Activated effector memory CD4-positive, alpha-beta T cell treated with anti-CD3 and anti-CD28 coated beads, Interleukin-2, amount 50 U/mL, for 16 hours (primary cell): ENCODE measurements at places on chromosomes 12 and 14.

DNA sequence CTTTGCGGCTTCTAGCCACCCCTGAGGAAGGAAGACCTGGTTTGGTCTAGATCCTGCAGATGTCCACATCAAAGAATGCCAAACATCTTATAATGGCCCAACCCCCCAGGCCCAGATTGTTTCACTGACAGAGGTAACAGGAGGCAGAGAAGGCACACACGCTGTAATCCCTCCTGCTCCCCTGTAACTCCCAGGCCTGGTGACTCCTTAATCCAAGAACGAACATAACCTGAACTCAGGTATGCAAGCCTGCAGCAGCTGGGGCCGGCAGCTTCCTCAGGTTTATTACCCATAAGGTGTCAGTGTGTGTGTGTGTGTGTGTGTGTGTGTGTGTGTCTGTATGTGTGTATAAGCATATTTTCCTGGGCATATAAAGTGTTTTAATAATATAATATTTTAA lies 52.7 kb downstream of the ERH start:
- no peak for DNase-seq

DNA sequence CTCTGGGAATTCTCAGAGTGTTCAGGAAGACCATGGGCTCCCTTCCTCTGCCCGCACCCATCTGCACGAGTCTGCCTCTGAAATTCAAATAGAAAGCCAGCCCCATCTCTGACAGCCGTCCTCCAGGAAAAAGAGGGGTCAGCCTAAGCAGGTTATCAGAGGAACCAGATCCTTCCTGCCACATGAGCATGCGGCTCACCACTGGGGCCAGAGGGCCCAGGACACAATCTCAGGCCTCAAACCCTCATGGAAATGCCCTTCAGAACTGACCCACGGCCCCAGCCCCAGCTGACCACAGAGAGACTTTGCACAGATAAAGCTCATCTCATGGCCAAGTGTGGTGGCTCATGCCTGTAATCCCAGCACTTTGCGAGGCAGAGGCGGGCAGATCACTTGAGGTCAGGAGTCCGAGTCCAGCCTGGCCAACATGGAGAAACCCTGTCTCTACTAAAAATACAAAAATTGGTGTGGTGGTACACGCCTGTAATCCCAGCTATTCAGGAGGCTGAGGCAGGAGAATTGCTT lies 23.2 kb downstream of the PXN start:
- DNase-seq = no peak

GRCh38 chr12:99985129-99985570 lies 414 bp upstream of the ANKS1B start:
- DNase-seq = no peak

GRCh38 chr14:99064262-99064954 lies 207.6 kb downstream of the BCL11B start:
- DNase-seq = no peak

DNA sequence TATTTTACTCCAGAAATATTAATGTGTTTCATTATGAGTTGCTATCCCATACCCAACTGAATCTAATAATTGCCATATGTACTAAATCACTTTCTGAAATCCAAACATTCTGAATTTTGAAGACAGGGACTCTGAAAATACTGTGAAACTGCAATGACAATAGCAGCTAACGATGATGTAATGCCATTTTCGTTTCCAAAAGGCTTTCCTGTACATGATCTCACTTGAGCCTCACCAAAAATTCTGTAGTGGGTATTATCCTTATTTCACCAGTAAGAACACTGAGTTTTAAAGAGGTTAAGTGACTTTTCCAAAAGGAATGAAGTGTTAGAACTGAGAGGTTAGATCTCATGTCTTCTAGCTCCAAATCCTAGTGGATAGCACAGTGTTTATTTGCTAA lies 133.3 kb downstream of the FLRT2 start:
- no peak for DNase-seq
